Cortex of kidney (tissue), 1 donor: ENCODE measurements at places on chromosomes 4 and X.

GRCh38 chr4:118972167-118972566, 83.5 kb downstream of the SYNPO2 start:
- DNase-seq, result no peak

DNA sequence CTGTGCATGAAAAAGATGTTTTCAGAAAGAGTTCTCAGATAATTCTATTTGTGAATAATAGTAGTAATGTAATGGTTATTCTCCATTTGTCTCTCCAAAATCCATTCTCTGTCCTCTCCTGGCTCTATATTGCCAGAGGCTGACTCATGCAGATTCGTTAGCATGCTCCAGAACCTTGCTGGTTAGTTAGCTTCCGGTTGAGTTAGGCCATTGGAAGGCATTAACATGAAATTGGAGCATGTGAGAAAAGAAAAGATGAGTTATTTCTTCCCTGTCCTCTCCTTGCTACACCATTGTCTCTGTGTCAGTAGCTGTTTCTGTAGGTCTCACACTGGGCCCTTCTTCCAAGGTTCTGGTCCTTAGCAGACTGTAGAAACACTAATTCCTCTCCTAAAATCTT, 23.5 kb upstream of the PRDM8 start:
- DNase-seq, result no peak

GRCh38 chr4:138756519-138756918, 259.1 kb upstream of the NOCT start:
- no peak for DNase-seq

DNA sequence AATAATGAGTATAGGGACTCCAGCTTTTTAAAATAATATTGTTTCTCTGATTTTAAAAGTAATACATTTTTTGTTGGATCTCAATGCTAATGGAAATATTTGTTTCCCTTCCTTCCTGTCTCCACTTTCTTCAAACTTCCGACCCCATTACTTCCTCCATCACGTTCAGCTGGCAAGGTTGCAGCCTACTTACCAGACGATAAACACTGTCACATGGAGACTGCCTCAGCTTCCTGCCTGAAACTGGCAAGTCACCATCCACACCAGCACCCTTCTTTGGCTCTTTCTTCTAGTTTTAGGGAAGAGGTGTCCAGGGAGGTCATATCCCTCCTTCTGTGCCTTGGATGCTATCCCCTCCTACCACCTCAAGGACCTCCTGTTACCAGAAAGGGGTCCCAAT, 3.4 kb upstream of the INTU start:
- no peak for DNase-seq

DNA sequence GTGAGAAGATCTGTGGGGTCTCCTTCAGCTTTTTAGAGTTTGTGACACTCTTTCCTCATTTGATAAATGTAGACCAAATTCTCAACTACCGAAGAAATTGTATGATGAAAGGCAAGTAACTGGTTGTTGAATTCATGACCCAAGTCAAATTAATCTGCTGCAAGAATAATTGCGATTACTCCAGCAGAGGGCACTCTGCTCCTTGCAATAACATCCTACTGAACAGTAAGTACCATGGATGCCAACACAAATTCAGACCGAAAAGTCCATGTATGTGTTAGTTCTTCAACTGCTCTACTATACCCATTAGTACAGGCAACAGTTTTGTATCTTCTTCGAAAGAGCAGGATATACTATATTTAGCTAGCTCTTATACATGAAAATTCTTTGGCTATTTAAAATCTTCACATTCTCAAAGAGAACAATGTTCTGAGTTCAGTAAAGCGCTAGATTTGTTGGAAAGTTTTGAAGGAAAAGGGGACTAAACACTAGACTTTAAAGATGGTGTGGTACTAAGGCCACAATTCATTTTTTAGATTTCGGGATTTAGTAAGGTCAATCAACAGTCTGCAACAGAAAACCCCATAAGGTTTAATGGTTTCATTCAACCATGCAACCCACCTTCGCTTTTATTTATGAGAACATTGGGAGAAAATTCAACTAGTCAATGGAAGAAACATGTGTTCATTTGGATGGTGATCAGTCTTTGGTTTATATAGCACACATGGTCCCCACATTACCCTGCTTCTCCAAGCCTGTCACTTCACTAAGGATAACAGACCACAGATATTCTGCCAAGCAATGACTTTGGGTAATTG, 105.4 kb upstream of the TBC1D9 start:
- DNase-seq, result no peak

DNA sequence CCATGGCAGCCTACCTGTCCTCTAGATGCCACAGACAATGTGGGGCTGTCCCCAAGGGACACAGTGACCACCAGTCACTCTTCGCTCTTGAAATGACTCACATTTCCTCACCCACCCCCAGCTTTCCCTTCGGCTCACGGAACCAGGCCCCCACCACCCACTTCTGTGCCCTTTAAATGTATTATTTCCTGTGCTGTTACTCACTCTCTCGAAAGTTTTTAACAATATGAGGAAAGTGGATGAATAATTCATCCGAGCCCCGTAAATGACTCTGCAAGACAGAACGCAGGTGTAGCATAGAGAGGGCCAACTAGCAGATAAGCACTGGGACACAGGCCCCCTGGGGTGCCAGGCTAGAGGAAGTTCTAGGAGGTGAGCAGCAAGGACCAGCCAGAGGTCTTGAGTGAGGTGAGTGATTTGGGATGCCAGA, 179.5 kb upstream of the TBL1X start:
- DNase-seq, result no peak

GRCh38 chr4:132275583-132276121, 873.4 kb upstream of the PCDH10 start:
- no peak for DNase-seq

DNA sequence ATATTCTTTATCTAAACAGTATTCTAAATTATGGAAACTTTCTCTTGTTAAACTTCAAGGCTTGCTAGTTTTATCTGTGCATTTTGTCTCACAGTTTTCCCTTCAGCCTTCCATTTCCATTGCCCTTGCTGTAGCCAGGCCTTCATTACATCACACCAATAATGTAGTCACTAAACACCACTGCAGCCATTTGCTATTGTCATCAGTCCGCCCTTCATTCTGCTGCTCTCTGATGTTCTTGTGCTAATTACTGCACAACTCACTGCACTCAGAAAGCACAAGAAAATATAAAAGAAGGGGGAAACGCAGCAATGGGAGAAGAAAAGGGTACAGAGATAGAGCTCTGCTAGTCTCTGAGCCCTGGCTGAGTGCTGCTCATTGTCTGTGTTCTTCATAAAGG, 239.6 kb upstream of the FSTL5 start:
- DNase-seq, result no peak
